ENCODE measurements at places on chromosomes 1 and 21.

GRCh38 chr1:204673909-204674649, 11.5 kb downstream of the LRRN2 start:
- no peak for DNase-seq

DNA sequence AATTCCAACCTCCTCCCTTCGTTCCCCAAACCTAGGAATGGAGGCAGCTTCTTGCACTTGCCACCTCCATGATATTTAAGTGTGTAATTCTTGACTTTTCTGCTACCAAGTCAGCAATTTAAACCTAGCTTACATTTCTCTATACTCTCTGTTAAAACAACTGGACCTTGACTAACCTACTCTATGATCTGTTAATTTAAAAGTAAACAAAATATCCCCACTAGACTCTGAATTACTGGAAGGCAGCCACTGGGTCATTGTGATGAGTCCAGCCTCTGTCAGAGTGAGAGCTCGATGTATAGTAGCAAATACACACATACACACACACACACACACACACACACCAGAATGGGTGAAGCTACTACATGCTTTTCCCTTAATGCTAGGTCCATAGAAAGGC, 40.0 kb upstream of the DHCR24 start:
- no peak for DNase-seq

- no peak for DNase-seq
Observed at GRCh38 chr1:220917535-220918209, 38.4 kb downstream of the HLX start.

GRCh38 chr1:152107984-152108881, 7.0 kb downstream of the TCHH start:
- DNase-seq, result no peak

- DNase-seq, result no peak
Observed at GRCh38 chr21:24223624-24224023, 1383.7 kb downstream of the MRPL39 start.

DNA sequence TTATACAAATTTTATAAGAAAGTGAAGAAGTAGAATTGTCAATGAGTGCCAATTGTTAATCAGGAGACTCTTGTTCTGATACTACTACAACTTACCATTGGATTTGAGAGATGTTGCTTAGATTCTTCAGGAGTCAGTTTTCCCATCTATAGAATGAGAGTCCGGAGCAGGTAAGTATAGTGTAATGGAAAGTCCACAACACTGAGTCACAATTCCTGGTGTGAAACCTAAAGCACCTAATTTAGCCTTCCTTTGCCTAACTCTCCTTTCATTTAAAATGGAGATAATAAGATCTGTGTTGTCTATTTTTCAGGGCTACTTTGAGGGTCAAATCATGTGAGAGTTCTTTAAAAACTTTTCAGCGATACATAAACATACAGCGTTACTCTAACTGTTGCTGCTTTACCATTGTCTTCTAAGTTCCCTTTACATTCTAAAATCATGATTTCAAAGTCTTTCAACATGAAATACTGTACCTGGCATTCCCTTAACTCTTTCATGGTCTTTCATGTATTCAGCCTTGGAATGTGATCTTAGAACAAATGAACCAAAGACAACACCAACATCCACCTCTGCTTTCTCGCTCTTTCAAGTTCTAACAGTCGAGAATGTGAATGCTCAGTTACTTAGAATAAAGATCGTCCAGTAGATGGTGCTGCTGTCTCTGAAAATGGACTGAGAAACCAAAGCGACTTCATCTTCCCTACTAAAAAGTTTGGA, 90.9 kb downstream of the SLC30A10 start:
- no peak for DNase-seq

DNA sequence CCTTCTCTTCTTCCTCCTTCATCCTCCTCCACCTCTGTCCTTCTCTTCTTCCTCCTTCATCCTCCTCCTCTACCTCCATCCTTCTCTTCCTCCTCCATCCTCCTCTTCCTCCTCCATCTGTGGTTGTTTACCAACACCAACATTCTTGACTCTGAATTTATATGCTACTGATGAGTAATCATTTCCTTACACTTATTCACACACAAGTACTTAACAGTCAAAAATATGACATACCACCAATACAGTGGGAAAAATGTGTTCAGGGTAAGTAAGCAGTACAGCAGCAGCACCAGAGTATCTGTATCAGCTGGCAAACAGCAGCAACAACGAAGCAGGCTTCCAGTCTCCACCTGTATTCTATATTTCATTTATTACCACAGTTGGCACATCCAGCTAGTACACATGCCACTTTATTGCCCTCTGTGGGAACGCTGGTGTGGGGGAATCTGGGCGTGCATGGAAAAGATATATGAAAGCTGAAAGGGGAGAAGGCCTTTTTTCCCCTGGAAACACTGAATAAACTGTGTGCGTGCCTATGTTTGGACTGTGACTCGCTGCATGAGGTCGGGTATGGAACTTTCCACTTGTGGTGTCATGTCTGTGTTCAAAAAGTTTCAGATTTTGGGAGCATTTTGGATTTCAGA, 16.0 kb downstream of the ADSS2 start:
- DNase-seq, result no peak

- DNase-seq, result no peak
Observed at GRCh38 chr1:39142401-39143060, 62.0 kb upstream of the MACF1 start.

- no peak for DNase-seq
Observed at GRCh38 chr1:223837206-223837605, 8.5 kb downstream of the TP53BP2 start.

GRCh38 chr1:9654051-9654833, 2.7 kb downstream of the PIK3CD start:
- DNase-seq, result no peak

DNA sequence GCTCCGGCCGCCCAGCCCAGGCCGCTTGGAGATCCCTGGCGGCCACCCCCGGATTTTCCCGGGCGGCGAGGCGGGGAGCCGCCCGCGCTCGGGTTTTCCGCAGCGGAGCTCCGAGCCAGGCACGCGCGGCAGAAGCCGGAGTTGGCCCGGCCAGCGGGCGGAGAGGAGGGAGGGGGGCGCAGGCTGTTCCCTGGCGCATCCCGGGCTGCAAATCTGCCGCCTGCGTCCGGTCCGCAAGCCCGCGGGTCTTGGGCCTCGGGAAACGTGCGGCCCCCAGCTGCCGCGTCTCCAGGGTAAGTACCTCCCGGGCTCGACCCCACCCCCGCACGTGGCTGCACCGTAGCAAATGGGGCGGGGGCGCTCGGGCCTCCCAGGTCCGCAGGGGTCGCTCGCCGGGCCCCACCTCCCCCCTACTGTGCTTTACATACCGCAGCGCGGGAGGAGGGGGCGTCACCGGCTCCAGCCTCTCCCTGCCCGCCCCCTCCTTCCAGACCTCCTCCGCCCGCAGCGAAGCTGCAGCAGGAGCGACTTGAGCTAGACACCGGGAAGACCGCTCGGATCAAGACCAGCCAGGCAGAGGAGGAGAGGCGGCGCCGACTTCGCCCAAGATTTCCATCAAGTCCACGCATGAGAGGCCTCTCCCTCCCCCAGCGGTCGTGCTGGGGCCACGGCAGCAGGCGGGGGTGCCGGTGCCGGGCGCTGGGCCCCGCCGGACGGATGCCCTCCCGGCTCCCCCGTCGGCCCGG, 1.6 kb downstream of the TMEM200B start:
- DNase-seq, result peak; percentile 62

- no peak for DNase-seq
Observed at GRCh38 chr1:150619576-150620509, 9.6 kb downstream of the ENSA start.

DNA sequence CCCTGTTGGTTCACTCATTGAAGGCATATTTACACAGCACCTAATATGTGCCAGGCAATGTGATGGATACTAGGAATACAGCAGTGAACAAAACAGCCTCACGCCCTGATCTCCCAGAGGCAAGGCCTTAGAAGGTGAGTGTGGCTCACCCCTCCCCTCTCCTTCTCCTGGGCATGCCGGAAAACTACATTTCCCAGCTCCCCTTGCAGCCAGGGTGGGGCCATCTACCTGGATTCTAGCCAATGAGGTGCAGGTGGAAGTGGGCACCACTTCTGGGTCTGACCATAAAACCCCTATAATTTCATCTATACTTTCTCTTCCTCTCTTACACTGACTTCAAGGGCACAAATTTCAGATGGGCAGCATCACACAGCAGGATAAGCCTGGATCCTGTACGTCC, 63.8 kb downstream of the FBXO2 start:
- no peak for DNase-seq

GRCh38 chr1:147613506-147613905, 56.8 kb downstream of the ACP6 start:
- DNase-seq, result no peak

GRCh38 chr1:3188150-3188971, 119.4 kb downstream of the PRDM16 start:
- DNase-seq, result no peak

DNA sequence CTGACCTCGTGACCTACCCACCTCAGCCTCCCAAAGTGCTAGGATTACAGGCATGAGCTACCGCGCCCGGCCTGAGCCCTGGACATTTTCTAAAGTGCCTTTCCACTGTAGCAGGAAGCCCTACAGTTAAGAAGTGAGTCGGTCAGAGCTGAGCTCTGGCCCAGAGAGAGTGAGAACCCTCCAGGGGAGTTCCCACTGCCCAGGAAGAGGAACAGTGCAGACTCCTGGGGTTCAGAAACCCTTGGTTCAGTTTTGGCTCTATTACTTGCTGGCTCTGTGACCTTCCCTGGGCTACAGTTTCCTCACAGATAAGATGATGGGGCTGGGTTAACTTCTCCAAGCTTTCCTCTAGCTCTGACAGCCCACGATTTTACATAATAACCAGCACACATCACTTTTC, 20.9 kb downstream of the SLC9A1 start:
- no peak for DNase-seq

DNA sequence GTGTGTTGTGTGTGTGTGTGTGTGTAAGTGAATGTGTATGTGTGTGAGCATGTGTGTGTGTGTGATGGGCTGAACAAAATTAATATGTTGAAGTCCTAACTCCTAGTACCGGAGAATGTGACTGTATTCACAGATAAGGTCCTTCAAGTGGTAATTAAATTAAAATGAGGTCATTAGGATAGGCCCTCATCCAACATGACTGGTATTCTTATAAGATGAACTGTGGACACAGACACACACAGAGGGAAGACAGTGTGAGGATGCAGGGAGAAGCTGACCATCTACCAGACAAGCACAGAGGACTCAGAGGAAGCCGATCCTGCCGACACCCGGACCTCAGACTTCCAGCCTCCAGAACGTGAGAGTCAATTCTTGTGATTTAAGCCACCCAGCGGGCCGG, 91.2 kb upstream of the PGBD5 start:
- no peak for DNase-seq

DNA sequence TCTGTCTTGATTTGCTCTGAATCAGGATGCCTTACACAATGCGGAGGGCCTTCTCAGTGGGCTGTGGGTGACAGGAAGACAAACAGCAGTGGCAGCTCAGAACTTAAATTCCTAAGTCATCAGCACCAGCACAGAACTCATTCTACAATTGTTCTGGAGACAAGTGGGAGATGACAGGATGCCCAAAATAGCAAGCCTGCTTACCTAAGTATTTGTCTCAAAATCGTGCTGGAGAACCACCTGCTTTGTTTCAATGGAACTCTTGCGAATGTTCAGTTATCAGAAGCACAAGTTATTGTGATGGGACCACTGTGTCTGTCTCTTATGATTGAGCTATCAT, 76.1 kb downstream of the VCAM1 start:
- DNase-seq, result no peak

GRCh38 chr1:31643976-31644559, 608 bp downstream of the PEF1 start:
- DNase-seq, result no peak

DNA sequence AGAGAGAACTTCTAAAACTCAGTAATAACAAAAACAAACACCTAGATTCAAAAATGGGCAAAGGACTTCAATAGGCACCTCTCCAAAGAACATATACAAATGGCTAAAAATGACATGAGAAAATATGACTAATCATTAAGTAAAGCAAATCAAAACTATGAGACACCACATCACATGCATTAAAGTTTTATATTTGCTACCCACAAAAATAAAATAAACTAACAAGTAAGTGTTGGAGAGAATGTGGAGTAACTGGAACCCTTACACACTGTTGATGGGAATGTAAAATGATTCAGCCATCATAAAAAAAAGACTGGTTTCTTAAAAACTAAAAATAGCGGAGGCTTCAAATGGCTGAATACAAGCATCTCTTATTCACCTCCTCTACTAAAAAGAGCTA, 262.1 kb upstream of the PKN2 start:
- DNase-seq, result no peak

GRCh38 chr1:200919386-200919785, 24.7 kb downstream of the INAVA start:
- no peak for DNase-seq

DNA sequence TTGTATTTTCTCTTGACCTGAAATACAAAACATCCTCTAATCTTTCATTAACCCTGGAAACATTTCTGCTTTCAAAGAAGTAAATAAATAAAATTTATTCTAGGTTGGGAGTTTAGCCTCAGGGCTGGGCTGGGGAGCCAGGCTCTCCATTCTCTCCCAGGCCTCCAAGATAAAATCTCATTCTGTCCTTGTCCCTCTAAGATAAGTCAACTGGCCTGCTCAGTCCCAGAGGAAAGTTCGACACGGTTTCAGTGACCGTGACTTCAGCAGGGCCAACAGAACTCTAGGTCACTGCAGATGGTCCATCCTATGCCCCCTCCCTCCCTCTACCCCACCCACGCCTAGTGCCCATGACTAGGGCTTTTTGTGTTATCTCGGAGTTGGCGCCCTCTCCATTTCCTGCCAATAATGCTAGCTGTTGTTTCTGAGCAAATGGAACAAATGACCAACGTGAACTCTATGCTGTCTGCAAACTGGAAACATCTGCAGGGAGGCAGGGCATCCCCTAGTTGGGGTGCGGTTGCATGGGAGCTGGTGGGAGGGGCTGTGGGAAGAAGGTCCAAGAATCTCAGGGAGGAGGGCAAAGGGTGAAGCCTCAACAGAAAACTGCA, 10.1 kb upstream of the ADORA3 start:
- no peak for DNase-seq

Data from mesothelial cell of epicardium (in vitro differentiated cells).